ENCODE measurements at places on chromosomes 5 and 9.

DNA sequence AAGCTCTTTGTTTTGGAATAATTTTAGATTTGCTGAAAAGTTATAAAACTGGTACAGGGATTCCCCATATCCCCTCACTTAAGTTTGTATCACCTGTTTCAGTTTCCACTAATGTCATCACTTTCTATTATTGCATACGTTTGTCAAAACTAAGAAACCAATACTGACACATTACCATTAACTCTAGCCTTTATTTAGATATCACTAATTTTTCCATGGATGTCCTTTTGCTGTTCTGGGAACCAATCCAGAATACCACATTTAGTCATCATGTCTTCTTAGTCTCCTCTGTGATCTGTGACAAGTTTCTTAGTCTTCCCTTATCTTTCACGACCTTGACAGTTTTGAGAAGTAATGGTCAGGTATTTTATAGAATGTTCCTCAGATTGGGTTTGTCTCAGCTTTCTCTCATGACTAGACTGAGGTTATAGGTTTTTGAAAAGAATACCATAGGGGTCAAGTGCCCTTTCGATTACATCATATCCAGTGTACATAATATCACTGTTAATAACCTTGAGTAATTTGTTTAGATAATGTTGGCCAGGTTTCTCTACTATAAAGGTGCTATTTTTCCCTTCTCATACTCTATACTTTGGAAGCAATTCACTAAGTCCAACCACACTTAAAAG, 51.9 kb upstream of the NMUR2 start:
- DNase-seq, result no peak

- no peak for DNase-seq
Measured at GRCh38 chr9:90616806-90617205, 25.8 kb downstream of the DIRAS2 start.

GRCh38 chr5:74233091-74233490, 407.4 kb downstream of the ENC1 start:
- DNase-seq, result no peak

DNA sequence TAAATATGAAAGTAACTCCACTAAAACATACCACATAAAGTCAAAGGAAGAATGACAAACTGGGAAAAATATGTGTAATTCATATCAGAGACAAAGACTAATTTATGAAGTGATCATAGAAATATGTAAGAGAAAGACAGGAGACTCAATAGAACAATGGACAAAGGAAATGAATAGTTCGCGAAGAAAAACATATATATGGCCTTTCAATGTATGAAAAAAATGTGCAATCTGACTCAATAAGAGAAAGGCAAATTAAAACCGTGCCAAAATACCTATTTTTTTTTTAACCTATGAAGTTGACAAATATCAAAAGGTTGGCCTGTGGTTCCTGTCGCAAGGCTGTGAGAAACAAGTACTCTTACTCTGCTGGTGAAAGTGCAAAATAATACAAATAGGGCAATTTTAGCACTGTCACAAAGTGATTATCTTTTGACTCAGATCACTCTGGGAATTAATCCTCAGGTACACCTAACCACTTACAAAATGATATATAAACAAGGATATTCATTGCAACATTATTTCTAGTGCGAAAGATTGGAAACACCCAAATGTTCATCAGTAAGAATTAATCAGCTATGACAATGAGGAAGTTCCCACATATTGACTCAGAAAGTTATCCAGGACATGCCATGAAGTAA, 3.7 kb downstream of the C9 start:
- DNase-seq, result no peak

DNA sequence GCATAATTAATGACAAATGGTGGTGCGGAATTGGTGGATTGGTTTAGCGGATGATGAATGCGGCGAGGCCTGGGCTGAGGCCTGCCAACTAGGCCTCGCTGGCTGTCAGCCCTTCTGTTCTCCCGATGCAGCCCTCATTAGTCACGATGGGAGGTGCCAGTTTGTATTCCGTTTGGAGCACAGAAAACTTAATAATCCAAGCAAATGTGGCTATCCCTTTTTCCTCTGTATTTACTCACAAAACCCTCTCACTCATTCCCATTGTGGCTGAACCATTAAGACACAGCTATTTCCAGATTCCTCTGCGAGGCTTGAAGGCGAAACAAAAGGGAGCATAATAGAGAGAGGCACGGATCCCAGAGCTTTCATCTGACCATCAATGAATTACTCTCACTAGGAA, 114.3 kb downstream of the MVB12B start:
- no peak for DNase-seq

GRCh38 chr5:9864791-9865190, 234.6 kb upstream of the TAS2R1 start:
- DNase-seq, result no peak

GRCh38 chr9:99590840-99591239, 230.8 kb upstream of the NR4A3 start:
- DNase-seq, result no peak

DNA sequence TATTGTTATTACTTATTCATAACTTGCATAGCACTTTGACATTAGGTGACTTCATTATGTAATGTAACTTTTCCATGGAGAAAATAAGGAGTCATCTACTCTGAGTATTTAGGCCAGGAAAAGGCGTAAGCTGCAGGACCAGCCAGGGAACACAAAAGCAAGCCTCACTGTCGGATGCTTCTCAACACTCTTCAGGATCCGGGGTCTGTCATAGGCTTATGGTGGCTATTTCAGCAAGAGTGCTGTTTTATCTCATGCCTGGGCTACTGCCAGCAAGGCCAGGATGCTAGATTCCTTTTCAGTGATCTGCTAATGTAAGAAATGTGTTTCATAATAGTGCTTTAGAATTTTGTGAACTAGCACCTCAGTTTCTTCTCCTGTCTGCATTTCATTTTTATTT, 162.4 kb downstream of the CHSY3 start:
- no peak for DNase-seq

GRCh38 chr5:125196481-125197111, 450.2 kb upstream of the ZNF608 start:
- no peak for DNase-seq

- DNase-seq, result no peak
Measured at GRCh38 chr9:109560470-109561132, 62.5 kb upstream of the PTPN3 start.

- no peak for DNase-seq
Measured at GRCh38 chr5:155631116-155631515, 617.6 kb downstream of the KIF4B start.

DNA sequence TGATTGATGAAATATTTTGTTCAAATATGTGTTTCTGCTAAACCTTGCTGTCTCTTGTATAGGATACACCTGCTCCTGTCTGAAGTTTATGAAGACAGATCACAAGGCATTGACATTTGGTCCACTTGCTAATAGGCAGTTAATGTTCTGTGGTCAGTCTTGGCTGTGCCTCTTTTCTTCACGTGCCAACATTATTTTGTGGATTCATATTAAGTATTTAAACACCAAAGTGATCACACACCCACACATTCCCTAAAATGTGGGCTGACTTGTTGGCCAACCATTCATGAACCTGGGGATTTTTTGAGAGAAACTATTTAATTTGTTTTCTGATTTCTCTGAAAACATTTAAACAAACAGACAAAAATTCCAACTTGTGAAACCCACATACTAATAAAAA, 33.7 kb downstream of the ZNF462 start:
- DNase-seq, result no peak

GRCh38 chr5:31452314-31452713, 79.6 kb downstream of the DROSHA start:
- DNase-seq, result no peak

GRCh38 chr9:18980189-18980588, 52.8 kb downstream of the SAXO1 start:
- DNase-seq, result no peak

- no peak for DNase-seq
Measured at GRCh38 chr5:122937914-122938313, 92.5 kb downstream of the SNX24 start.

- peak; percentile 82 for DNase-seq
Measured at GRCh38 chr5:139262742-139263445, 30.6 kb upstream of the MATR3 start.

DNA sequence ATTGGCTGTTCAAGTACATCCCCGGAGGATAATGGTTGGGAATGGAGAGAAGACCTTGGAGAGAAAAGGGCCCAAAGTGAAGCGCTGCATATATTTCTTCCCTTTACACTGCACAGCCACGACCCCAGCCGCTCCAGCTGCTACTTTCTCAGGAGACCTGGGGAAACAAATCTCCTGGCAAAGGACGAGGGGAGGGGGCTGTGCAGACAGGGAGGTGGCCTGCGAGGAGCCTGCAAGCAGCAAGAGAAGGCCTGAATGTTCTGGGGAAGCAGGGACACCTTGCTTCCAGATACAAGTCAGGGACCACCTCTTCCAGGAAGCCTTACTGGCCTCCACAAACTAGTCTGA, 739 bp upstream of the PDLIM4 start:
- DNase-seq, result no peak

GRCh38 chr5:35303152-35303551, 72.9 kb upstream of the PRLR start:
- no peak for DNase-seq

DNA sequence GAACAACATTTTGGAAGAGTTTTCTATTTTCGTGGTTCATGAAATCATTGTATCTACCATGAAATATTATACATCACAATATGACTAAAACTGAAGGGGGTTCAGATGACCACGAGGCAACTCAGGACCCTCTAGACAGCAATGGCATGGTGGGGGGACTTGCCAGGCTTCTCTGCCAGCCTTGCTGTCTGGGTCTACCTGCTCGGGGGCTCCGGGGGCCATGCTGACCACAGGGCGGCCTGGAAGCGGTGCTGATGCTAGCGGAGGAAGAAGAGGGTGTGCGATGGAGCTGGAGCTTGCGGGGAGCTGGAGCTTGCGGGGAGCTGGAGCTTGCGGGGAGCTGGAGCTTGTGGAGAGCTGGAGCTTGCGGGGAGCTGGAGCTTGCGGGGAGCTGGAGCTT, 89.2 kb upstream of the IRX4 start:
- DNase-seq, result no peak

GRCh38 chr9:105832096-105832710, 137.9 kb downstream of the TMEM38B start:
- DNase-seq, result no peak

DNA sequence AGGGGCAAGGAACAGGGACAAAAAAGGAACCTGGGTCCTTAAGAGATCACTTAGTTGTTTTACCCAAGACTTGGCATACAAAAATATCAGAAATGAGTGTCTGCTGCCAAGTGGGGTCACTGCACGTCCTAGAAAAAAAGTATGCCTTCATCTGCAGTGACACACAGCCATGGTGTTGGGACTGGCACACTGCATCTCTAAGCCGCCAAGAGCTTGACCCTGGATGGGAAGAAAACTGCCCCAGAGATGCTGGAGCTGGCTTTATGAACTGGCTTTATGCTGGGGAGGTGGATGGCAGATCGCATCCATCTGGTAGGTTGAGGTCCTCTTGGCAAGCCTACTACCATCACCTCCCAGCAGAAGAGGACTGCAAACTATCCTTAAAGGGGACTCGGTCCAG, 51.7 kb downstream of the IRF1 start:
- DNase-seq, result no peak

GRCh38 chr5:33319841-33320240, 120.9 kb upstream of the TARS1 start:
- no peak for DNase-seq

GRCh38 chr5:18325431-18325830, 691.2 kb downstream of the TAF11L14 start:
- DNase-seq, result no peak

DNA sequence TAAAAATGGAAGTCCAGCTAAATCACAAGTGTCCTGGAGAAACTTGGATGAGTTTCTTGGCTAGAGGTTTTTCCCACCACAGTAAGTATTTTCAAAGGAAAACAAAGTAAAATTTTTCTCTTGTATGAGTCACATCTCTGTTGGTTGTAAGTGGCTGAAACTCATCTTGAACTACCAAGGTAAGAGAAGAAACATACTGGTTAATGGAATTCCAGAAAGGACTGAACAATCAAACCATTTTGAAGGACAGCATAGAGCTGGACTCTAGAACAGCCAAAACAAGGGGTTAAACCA, 102.8 kb upstream of the CDKN2B start:
- DNase-seq, result no peak

- DNase-seq, result no peak
Measured at GRCh38 chr5:179766726-179767455, 26.9 kb upstream of the LTC4S start.

DNA sequence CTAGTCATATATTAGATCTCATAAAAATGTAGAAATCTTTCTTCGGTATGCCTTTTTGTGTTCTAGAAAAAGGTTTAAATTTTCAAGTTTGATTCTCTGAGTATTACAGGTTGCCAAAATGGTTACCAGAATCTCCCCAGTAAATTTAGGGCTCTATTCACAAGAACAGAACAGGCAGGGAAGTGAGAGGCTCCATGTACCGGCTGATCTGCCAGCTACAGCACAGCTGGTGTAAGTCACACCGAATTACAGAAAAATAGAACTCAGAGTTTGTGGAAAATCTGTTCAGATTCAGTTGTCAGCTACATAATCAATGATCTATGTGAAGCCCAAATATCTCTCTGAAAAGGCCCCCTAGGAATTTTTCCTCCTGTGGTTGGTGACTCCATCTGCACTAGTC, 10.5 kb downstream of the FAM81B start:
- no peak for DNase-seq

- no peak for DNase-seq
Measured at GRCh38 chr5:170617533-170618490, 114.0 kb downstream of the KCNIP1 start.
